Cerebellum (tissue), 4 donors: ENCODE measurements at places on chromosomes 1 and 21.

GRCh38 chr1:176983731-176984130 is 180.8 kb downstream of the ASTN1 start:
- DNase-seq = no peak

GRCh38 chr1:37655274-37655673 is 20.6 kb upstream of the RSPO1 start:
- no peak for DNase-seq

DNA sequence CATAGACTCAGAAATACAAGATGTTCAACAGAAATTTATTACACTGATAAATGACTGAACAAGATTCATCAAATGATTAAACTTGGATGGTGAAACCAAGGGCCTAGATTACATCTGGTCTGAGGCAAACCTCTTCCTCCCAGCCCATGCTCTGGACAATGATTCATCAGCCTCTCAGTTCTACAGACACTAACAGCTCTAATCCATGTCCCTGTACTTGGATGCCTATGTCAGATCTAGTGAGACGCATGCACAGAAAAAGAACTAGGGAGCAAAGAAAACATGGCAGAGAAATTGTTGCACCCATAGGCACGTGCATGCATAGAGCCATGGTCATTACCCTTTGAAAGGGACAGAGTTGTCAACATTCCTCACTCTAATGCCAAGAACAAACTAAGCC is 250.1 kb downstream of the KCNH1 start:
- no peak for DNase-seq

DNA sequence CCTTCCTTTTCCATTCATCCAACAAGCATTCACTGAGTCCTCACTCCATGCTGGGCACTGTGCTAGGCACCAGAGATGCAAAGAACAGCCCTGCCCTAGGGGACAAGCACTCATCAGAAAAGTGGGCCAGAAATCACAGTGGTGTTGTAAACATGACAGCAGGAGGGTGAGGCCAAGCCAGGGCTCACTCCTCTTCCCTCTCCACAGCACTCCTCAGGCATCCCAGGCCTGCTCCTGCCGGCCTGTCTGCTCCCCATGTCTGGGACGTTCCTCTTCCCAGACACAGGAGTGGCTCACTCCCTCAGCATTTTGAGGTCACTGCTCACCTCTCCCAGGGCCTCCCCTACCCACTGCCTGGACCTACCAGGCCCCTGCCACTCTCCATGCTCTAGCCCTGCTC is 61.8 kb downstream of the KCND3 start:
- no peak for DNase-seq

DNA sequence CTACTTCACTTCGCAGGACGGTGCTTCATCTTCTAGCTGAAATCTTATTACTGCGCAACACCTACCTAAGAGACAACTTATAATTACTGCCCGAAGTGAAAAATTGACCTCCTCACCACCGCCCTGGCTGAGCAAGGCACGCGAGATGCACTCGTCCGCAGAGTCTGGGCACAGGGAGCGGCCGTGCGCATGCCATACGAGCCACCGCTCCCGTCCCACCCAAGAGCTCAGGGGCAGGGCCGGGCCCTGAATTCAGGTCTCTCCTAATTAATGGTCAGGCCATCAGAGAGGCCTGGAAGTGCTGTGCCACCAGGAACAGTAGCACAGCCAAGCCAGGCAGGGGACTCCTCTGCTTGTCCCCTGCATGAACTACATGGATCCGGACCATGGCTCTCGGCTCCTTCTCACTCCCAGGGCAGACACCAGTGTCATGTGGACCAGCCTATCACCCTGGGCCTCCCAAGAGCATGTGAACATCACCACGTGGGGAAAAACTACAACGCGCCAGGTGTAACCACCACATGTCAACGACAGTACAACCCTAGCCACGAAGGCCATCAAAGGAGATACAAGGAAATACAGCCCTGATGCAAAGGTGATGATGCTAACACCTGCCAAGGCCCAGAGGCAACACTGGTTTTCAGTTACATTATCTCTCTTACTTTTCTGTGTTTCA is 11.5 kb downstream of the RIPK4 start:
- no peak for DNase-seq

- no peak for DNase-seq
Measured at GRCh38 chr1:68516066-68516465, 19.2 kb upstream of the DEPDC1 start.

DNA sequence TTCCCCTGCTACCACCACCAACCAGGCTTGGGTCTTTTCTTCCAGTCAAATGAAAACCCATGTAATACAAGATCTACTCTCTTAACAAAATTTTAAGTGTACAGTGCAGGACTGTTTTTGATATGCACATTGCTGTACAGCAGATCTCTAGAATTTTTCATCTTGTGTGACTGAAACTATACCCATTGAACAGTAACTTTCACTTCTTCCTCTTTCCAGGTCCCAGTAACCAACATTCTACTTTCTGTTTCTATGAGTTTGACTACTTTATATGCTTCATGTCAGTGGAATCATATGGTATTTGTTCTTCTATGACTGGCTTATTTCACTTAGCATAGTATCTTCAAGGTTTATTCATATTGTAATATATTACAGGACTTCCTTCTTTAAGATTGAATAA is 45.3 kb upstream of the PLPPR4 start:
- DNase-seq = no peak

DNA sequence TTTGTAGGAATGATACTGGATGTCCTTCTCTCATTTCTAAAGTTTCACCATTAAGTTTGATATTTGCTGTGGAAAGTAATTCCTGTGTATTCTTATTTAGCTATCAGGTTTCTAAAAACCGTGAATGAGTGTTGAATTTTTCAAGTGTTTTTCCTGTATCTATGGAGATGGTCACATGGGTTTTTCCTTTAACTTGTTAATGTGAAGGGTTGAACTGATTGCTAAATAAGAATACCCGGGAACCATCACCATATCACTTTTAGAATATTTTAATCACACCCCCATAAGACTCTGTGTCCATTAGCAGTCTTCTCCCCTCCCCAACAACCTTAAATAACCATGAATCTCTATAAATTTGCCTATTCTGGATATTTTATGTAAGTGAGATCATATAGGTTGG is 16.5 kb upstream of the ASAP3 start:
- DNase-seq = no peak

- DNase-seq = no peak
Measured at GRCh38 chr21:46226920-46227599, 1.5 kb downstream of the LSS start.

DNA sequence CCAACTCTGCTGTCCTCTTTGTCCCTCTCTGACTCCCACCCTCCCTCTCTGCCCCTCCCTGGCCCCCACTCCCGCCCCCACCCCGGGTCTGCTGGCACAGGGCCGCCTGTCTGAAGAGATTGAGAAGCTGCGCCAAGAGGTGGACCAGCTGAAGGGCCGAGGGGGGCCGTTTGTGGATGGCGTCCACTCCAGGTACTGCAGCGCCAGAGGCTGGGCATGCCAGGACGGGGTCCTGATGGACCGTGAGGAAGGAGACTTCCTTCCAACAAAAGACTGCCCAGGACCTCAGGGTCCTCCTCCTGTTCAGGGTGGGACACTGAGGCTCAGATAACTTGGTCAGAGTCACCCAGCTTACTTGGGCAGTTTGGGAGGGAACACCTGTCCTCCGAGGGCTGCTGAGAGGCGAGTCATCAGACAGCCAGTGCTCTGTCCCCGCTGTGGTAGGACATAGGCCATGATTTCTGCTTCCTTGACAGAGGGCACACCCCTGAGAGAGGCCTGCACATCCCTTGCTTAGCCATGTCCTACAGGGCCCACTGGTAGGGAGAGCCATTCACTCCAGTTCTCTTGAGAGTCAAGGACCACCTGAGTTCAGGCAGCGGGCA is 23.4 kb downstream of the PPFIA4 start:
- no peak for DNase-seq

DNA sequence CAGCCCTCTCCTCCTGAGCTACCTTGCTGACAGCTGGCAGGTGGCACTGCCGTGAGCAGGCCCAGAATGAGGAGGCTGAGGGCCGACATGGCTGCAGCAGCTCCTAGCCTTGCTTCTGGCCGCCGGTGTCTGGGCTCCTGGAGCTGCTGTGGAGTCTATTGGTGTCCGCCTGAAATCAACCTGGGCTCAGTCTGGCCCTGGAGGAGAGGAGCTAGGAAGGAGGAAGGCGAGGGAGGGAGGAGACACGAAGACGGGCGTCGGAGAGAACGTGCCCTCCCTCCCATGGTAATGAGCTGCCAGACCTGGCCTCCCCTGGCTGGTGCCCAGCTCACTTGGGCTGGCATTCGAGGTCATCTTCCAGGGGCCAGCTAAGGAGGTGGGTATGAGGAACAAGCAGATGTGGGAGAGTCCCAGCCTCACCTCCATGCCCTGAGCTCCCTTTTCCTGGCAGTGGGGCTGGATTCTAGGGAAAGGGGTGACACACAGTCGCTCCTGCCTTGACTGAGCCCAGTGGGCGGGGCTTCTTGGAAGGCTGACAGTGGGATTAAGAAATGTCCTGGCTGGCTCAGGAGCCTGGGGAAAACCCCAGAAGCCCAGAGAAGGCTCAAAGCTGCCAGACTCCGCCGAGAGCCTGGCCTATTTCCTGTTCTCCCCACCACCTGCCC is at the start of gene PDZK1IP1:
Gene PDZK1IP1 (minus strand): TSS at position 193 of the 665 bp plus-strand sequence. CDS start 104 bp downstream, at position 89.
- DNase-seq = no peak

DNA sequence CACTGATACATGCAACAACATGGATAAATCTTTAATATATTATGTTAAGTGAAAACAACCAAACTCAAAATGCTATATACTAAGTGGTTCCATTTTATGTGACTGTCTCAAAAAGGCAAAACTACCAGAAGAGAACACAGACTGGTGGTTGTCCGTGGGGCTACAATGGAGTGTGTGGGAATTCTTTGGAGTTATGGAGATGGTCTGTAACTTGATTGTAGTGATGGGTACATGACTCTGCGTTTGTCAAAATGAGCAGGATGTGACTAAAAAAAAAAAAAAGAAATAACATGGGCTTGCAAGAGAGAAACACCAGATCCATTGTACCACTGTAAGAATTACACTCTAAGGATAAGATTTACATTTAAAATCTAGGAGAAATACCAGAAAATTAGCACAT is 52.2 kb upstream of the KIAA1614 start:
- no peak for DNase-seq
